CD4-positive, alpha-beta T cell (primary cell): ENCODE measurements at places on chromosomes 7 and 10.

GRCh38 chr7:101608772-101609713 lies 20.1 kb downstream of the MYL10 start:
- H3K36me3 ChIP-seq: no peaks in the 10 kb centered on the region
- DNase-seq: no peak
- H3K4me3 ChIP-seq: no peak overlapping the region
- no peaks in the 10 kb centered on the region for H3K4me1 ChIP-seq
- no peak overlapping the region for H3K27ac ChIP-seq

DNA sequence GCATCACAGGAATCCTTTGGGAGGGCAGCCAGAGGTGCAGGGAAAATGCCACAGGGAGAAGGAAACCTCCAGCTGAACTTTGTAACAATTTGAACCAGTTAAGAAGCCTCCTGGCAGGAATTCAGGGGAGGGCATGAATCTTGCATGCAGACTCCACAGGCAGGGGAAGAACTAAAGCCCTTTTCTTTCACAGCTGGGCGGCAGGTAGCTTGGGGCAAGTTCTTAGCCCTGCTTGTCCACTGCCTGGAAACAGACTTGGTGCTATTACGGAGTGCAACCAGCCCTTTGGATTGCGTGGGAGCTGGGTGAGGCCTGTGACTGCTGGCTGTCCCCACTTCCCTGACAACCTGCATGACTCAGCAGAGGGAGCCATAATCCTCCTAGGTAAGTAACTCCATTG lies 51.7 kb upstream of the ADAM12 start:
- no peaks in the 10 kb centered on the region for H3K36me3 ChIP-seq
- H3K27me3 ChIP-seq: no peaks in the 10 kb centered on the region
- H3K27ac ChIP-seq: no peak overlapping the region
- DNase-seq: no peak
- H3K4me3 ChIP-seq: no peak overlapping the region

DNA sequence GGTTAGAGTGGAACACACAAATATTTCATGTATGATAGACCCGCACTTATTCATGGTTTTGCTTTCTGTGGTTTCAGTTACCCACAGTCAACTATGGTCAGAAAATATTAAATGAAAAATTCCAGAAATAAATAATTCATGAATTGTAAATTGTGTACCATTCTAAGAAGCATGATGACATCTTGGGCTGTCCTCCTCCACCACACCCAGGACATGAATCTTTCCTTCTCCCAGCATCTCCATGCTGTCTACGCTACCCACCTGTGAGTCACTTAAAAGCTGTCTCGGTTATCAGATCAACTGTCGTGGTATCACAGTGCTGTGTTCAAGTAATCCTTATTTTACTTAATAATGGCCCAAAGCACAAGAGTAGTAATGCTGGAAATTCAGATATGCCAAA lies 419.6 kb upstream of the NRP1 start:
- no peak for DNase-seq
- no peaks in the 10 kb centered on the region for H3K36me3 ChIP-seq
- H3K27me3 ChIP-seq: no peaks in the 10 kb centered on the region
- H3K4me3 ChIP-seq: no peak overlapping the region
- no peaks in the 10 kb centered on the region for H3K4me1 ChIP-seq
- H3K27ac ChIP-seq: no peak overlapping the region

GRCh38 chr10:73366381-73367298 lies 8.0 kb upstream of the CFAP70 start:
- no peak overlapping the region for H3K4me3 ChIP-seq
- H3K27me3 ChIP-seq: no peaks in the 10 kb centered on the region
- no peak for DNase-seq
- H3K4me1 ChIP-seq: no peaks in the 10 kb centered on the region
- no peak overlapping the region for H3K27ac ChIP-seq

- H3K36me3 ChIP-seq: peaks cover 9% of the 10 kb centered on the region
- no peaks in the 10 kb centered on the region for H3K27me3 ChIP-seq
- H3K4me1 ChIP-seq: peaks cover 27% of the 10 kb centered on the region
- peak overlapping the region; percentile 94 for H3K27ac ChIP-seq
Measured at GRCh38 chr10:12194752-12195271, 879 bp downstream of the NUDT5 start.

- H3K27me3 ChIP-seq: no peaks in the 10 kb centered on the region
- peaks cover 46% of the 10 kb centered on the region for H3K4me1 ChIP-seq
- H3K36me3 ChIP-seq: no peaks in the 10 kb centered on the region
- DNase-seq: no peak
- H3K4me3 ChIP-seq: no peak overlapping the region
Measured at GRCh38 chr10:88116481-88116880, 253.1 kb downstream of the PTEN start.

DNA sequence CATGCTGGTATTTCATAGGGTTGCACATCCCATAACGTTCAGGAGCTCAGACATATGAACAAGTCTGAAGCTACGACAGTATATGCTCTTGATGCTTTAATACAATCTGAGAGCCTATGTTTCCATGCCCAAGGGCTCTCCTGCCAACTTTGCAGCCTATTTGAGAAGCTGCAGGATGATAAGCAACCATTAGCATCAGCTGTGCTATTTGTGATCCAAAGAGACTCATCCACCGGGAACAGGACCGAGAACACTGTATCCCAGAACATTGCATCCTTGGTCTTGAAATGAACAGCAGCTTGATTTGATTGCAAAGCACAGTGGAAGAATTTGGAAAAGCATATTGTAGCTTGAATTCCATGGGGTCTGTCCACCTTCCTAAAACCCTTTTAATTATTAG lies 156.2 kb upstream of the PTER start:
- H3K27me3 ChIP-seq: no peaks in the 10 kb centered on the region
- no peak overlapping the region for H3K4me3 ChIP-seq
- no peak for DNase-seq
- H3K27ac ChIP-seq: no peak overlapping the region
- no peaks in the 10 kb centered on the region for H3K36me3 ChIP-seq

DNA sequence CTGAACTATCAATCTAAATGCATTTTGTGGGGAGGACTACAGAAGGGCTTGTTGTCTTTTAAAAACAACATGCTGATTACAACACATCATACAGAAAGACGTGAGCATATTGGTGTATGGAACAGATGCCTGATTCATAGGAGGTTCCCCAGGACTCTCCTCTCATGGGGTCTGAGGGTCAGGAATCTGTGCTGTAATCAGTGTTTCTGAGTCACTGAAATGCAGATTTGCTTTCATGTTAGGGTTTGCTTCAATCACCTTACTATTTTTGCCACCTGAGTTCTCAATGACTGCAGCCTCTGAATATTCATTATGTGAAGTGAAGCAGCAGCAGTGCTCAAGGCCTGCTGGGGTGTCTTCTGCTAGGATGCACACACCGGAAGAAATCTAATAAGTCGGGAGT lies 550 bp upstream of the ANK3 start:
- no peak for DNase-seq
- no peak overlapping the region for H3K4me3 ChIP-seq
- H3K27me3 ChIP-seq: no peaks in the 10 kb centered on the region
- H3K36me3 ChIP-seq: no peaks in the 10 kb centered on the region

DNA sequence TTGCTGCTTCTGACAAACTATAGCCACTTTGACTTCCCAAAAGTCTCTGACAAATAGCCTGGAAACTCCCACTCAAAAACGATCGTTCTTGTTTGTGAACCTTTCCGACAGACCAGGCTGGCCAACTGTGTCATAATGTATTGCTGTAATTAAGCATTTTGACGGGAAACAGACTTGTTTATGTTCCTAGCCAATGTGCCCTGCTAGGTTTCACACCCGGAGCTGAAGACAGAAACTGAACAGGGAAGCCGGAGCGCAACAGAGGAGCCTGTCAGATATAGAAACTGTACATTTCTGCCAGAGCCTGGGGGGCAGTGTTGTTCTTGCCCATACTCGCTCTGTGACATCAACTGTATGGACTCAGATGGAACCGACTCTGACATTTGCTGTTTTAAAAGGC lies 55.3 kb upstream of the C7orf33 start:
- H3K4me1 ChIP-seq: peaks cover 3% of the 10 kb centered on the region
- no peak overlapping the region for H3K27ac ChIP-seq
- no peak for DNase-seq
- no peaks in the 10 kb centered on the region for H3K27me3 ChIP-seq

DNA sequence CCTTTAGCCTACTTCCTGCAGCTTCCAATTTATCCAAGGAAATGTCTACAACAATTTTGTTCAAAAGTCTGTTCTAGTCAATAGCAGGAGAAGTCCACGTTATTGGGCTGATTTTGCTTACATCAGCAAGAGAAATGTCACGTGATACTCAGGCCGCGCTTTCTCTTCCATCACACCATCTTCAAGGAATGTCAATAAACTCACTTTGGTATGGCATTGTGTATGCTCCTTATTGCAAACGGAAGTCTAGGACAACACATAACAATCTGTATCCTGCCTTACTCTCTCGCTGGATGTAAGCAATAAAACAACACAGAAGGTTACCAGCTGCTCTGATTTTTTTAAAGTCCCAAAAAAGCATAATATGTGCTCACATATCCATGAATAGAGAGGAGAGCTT lies 17.1 kb upstream of the STK17A start:
- DNase-seq: no peak
- no peak overlapping the region for H3K27ac ChIP-seq
- H3K4me3 ChIP-seq: no peak overlapping the region
- H3K36me3 ChIP-seq: no peaks in the 10 kb centered on the region
- H3K27me3 ChIP-seq: no peaks in the 10 kb centered on the region
- H3K4me1 ChIP-seq: no peaks in the 10 kb centered on the region

GRCh38 chr7:70237831-70238575 lies 639.7 kb downstream of the AUTS2 start:
- H3K36me3 ChIP-seq: no peaks in the 10 kb centered on the region
- no peak overlapping the region for H3K4me3 ChIP-seq
- no peak overlapping the region for H3K27ac ChIP-seq

- no peak overlapping the region for H3K4me3 ChIP-seq
- H3K27ac ChIP-seq: no peak overlapping the region
- no peaks in the 10 kb centered on the region for H3K36me3 ChIP-seq
- DNase-seq: no peak
- H3K27me3 ChIP-seq: no peaks in the 10 kb centered on the region
- no peaks in the 10 kb centered on the region for H3K4me1 ChIP-seq
Measured at GRCh38 chr7:78224923-78225322, 426.4 kb downstream of the PHTF2 start.

DNA sequence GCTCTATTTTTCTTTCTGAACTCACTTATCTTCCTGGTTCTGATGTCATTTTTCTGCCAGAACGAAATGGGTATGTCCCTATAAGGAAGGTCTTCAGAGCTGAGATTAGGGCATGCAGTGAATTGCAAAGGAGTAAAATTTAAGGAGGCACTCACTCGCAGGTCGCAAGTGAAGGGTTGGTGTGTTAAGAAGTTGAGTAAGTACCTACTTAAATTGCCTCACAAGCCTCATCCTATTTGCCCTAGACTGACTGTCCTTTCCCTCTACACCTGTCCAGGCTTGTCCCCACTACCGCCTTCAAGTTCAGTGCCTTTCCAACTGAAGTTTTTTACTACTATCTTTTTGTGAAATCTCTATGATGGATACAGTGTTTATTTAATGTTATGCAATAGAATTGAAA lies 191.5 kb downstream of the AHR start:
- H3K4me3 ChIP-seq: no peak overlapping the region
- no peak overlapping the region for H3K27ac ChIP-seq
- no peaks in the 10 kb centered on the region for H3K27me3 ChIP-seq

GRCh38 chr10:21497177-21497807 lies 28.2 kb downstream of the SKIDA1 start:
- DNase-seq: no peak
- no peak overlapping the region for H3K27ac ChIP-seq
- H3K4me1 ChIP-seq: peaks cover 46% of the 10 kb centered on the region
- H3K4me3 ChIP-seq: peak overlapping the region; percentile 73

DNA sequence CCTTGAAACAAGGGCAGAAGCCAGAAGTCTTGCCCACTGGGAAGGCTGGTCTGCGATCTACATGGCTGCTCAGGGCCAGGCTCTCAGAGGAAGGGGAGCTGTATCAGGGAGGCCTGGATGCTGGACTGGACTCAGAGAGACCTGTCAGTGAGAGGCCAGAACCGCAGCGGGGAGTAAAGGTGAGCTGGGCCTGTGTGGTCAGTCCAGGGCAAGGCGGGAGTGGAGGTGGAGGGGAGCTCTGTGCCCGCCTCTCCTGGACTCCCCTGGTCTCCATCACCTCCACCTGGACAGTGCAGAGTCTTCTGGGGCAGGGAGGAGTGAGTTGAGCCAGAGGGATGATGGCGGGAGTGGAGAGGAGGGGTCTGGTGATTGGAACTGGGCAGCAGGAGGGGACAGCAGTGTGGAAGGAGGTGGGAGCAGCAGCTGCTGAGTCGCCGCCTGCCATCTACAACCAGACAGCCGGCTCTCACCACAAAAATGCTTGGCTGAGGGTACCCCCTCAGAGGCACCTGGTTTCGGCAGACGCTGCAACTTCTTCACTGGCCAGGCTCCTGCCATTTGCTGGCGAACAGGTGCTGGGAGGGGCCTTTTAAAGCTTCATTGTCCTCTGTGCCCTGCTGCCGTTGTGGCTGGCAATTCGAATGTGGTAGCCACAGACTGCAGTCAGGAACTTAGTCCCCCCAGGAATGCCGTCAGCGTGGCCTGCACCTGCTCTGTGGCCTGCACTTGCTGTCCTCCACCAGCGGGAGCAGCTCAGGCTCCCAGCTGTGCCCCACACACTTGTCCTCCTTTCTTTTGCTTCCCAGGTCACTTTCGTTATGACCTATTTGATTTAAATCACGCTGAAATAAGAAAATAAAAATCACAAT lies 3.5 kb downstream of the RASSF4 start:
- no peak overlapping the region for H3K4me3 ChIP-seq
- no peak for DNase-seq
- peaks cover 35% of the 10 kb centered on the region for H3K4me1 ChIP-seq
- H3K27ac ChIP-seq: no peak overlapping the region
- no peaks in the 10 kb centered on the region for H3K36me3 ChIP-seq

- no peak overlapping the region for H3K4me3 ChIP-seq
- DNase-seq: no peak
Measured at GRCh38 chr10:24851629-24852028, 100.8 kb downstream of the PRTFDC1 start.

- no peak for DNase-seq
- H3K27me3 ChIP-seq: no peaks in the 10 kb centered on the region
- H3K27ac ChIP-seq: no peak overlapping the region
- H3K36me3 ChIP-seq: no peaks in the 10 kb centered on the region
- no peak overlapping the region for H3K4me3 ChIP-seq
Measured at GRCh38 chr10:89364531-89364930, 13.3 kb upstream of the IFIT1B start.
